ENCODE measurements at places on chromosomes 11 and 22.

GRCh38 chr11:132692891-132693290 is 839.4 kb downstream of the OPCML start:
- DNase-seq: no peak

DNA sequence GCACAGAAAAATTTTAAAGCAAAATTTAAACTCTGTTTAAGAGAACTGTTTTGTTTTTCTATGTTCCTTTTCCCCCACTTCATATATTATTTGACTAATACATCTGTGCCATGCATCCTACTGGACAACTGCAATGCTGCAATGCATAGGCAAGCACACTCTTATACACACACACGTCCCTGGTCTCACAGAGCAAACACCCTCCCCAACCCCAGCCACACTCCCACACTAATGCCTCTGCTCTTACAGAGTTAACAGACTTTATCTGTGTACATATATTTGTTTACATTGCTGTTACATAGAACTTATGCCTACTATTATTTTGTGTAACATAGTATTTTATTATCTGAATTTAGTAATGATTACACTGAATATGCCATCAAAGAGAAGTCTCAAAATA is 25.5 kb upstream of the CTSC start:
- no peak for DNase-seq

GRCh38 chr11:131940126-131940525 is 569.7 kb downstream of the NTM start:
- no peak for DNase-seq

DNA sequence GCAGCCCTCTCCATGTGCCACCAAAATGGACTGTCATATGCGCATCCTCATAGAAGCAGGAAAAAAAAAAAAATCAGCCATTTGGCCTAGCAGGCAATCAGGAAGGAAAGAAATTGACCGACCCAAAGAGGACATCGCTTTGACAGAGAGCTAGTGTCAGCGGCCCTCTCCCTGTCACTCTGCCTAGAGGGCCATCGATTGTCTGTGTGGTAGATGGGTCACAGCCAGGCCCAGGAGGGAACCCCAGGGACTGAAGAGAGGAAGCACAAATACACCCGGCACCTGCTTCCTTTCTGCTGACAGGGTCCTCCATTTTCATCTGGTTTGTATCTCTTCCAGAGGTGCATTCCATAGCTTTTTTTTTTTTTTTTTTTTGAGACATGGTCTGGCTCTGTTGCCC is 21.8 kb downstream of the VPS37C start:
- DNase-seq: no peak

GRCh38 chr11:97502201-97502600 is 1112.4 kb downstream of the JRKL start:
- no peak for DNase-seq

- DNase-seq: no peak
Observed at GRCh38 chr11:64577202-64577601, 13.8 kb upstream of the SLC22A12 start.

- no peak for DNase-seq
Observed at GRCh38 chr11:60762851-60763691, 6.4 kb downstream of the MS4A15 start.
